Colonic mucosa (tissue), 4 donors: ENCODE measurements at places on chromosomes 2 and 18. TPM values are rescaled to one million over a fixed set of nuclear protein-coding genes. Genes with fewer than 3 reads are reported as not detected.

The NTSR2 gene
- not detected for total RNA-seq

The ZC3H8 gene
- total RNA-seq = 8.1 TPM

The ALK gene
- total RNA-seq = not detected

The SNORC gene
- 67.5 TPM for total RNA-seq

The MRPL30 gene
- total RNA-seq = 25.9 TPM

The KIAA2012 gene
- not detected for total RNA-seq

The MTCL1 gene
- total RNA-seq = 2.3 TPM
